ENCODE measurements at places on chromosomes 3 and 15.

- no peak for DNase-seq
Observed at GRCh38 chr3:120368172-120368571, 19.0 kb upstream of the LRRC58 start.

DNA sequence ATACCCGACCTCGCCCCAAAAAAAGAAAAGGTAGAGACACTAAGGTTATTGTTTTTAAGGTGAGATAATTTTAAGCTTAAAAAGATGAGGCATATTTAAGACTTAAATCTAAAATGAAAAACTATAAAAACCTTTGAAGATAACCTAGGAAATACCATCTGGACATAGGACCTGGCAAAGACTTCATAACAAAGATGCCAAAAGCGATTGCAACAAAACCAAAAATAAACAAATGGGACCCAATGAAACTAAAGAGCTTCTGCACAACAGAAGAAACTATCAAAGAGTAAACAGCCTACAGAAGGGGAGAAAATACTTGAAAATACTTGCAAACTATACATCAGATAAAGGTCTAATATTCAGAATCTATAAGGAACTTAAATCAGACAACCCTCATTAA, 80.9 kb downstream of the TMCC1 start:
- DNase-seq = no peak

DNA sequence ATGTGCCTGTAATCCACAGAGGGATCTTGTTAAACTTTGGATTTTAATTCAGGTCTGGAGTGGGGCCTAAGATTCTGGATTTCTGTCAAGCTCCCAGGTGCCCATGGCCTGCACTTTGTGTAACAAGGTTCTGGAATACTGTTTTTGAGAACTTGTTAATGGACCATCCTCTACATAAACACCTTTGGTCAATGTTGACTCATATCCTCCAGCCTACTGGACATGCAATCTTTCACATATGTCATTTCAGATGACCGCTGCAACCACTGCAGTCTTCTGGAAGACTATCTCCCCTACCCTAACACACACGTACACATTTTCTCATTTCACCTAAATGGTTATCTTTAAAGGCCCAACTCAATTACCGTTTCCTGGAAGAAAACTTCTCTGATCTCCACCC, 302.1 kb upstream of the TPRG1 start:
- DNase-seq = no peak

- DNase-seq = no peak
Observed at GRCh38 chr15:59333401-59334075, 39.1 kb downstream of the MYO1E start.

GRCh38 chr15:68852461-68852860, 31.8 kb upstream of the ANP32A start:
- DNase-seq = no peak

GRCh38 chr3:169295126-169295525, 368.4 kb downstream of the MECOM start:
- DNase-seq = no peak
